ENCODE measurements at places on chromosomes 12 and 14.

- peak; percentile 3 for DNase-seq
Measured at GRCh38 chr12:29782285-29782870, 1.4 kb downstream of the TMTC1 start.

- no peak for DNase-seq
Measured at GRCh38 chr12:50934981-50935807, 17.1 kb upstream of the HIGD1C start.

DNA sequence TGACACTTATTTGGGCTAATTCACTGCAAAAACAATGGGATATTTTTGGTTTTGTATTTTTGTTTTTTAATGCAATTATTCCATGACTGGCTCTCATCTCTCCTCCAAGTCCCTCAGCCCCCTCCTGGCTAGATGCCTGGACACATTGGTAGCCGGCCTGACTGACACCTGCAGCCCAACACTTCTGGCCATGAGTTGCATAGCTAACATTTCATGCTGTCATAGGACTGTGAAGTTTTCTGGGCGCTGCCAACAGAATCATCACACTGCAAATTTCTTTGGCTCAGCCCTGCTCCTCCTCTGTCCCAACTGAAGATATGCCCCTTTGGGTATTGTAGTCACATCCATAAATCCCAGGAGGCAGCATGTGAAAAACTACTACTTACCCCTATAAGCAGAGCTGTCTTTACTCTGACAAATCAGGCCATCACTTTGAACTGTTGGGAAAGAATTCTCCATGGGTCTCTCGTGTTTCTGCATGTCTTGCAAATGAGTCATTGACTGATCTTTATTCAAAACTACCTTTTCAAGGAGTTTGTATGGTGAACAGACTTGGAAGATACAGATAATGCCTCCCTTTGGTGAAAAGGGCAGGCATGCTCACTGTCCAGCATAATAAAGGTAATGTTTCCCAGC is 126.7 kb upstream of the LGR5 start:
- no peak for DNase-seq

- no peak for DNase-seq
Measured at GRCh38 chr12:51413791-51414190, 10.8 kb upstream of the SLC4A8 start.

DNA sequence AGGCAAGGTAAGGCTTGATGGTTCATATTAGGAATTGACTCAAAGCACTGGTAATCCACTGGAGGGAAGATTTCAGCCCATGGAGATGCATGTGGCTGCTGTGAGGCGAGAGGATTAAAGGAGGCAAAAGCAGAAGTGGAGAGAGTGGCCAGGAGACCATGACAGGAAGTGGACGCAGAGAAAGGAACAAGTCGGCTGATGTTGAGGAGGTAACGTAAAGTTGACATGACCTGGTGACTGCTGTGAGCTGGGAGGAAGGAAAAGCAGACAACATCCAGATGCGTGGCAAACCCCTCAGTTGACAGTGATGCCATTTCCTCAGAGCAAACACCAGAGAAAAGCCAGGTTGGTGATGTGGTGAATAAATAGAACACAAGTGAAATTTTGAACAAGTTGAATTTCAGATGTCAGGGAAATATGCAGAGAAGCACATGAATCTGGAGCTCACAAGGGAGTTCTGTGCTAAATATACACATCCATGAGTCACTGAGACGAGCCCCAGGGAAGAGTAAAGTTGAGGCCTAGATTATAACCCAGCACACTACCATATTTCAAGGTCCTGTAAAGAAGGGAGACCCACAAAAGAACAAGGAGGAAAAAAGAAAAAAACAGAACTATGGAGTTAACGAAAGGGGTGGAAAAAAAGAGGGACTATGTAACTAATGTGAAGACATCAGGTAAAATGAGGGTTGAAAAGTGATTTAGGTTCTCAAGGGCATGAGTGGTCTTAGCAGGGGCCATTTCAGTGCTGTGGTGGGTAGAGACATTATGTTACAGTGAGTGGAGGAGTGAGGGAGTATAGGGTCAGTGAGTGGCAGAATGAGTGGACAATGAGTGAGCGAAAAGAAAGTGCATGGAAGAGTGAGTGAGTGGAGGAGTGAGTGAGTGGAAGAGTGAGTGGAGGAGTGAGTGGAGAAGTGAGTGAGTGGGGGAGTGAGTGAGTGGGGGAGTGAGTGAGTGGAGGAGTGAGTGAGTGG is 61.6 kb upstream of the GZMB start:
- DNase-seq: peak; percentile 52

DNA sequence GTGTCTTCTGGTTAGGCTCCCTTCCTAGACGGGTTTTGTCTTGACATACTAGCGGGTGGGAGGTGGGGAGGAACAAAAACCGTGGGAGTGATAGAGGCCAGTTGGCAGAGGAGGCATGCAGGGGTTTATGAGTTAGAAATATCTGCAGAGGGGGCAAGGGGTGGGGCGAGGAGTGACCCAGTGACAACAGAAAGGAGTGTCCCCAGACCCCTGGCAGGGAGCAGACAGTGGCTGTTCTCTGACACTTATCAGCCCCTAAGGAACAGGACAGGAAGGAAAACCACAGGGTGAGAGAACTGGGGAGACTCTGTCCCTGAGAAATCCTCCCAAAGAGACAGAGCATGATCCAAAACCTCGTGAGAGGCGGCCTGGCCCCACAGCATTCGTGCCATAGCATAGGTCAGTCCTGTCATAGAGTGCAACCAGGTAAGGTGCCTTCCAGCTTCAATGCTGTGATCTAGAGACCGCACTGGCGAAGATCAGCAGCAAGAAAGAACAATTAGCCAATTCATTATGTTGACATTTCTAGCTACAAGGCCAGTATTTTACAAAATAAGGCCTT is 141.4 kb downstream of the CRADD start:
- DNase-seq: no peak

DNA sequence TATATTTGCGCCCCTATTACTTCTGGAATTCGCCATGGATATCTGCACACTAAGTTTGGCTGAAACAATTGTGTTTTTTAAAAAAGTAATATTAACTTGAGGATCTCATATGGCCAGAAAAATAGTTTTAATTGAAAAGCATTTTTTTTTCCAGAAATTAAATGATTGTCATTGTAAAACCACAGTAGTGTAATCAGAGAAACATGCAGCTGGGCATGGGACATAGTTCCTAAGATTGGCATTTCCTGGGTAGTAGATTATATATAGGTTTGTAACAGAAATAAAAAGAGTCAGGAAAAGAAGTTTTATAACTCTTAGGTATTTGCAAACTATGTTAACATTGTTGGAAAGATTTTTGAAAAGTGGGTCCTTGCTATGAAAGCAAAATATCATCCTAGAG is 17.6 kb downstream of the SSPN start:
- no peak for DNase-seq

- DNase-seq: no peak
Measured at GRCh38 chr14:93676416-93676958, 111.8 kb downstream of the PRIMA1 start.

DNA sequence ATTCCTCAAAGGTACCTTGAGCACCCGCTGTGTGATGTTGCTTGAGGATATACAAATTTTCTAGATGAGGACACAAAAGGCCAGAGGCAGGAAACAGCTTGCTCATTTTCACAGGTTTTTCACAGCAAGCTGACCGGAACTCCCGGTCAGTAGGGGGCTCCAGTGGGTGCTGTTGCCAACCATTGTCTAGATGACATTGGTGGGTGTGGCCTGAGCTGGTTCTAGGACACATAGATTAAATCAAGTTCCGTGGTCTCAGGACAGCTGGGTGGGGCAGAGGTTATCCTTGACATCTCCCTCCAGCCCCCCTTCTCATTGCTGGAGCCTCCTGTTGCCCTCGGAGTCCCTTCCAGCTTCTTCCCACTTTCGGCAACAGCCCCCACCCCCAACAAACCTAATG is 153.6 kb upstream of the FKBP4 start:
- no peak for DNase-seq

GRCh38 chr12:101927036-101927435 is 49.7 kb downstream of the DRAM1 start:
- no peak for DNase-seq

GRCh38 chr14:104093366-104094055 is 8.0 kb downstream of the ASPG start:
- DNase-seq: no peak

Measured in CD4-positive, alpha-beta T cell treated with Interferon gamma for 1 hour (primary cell).